Colonic mucosa (tissue), 4 donors: ENCODE measurements at places on chromosomes 5 and 9.

- no peaks in the 10 kb centered on the region for H3K27me3 ChIP-seq
- no peaks in the 10 kb centered on the region for H3K36me3 ChIP-seq
- DNase-seq, result no peak
- H3K27ac ChIP-seq, result no peak overlapping the region
- no peak overlapping the region for H3K4me3 ChIP-seq
Measured at GRCh38 chr9:134010310-134011173, 14.7 kb upstream of the BRD3OS start.

GRCh38 chr5:135810188-135810943 is 24.1 kb upstream of the SLC25A48 start:
- no peaks in the 10 kb centered on the region for H3K27me3 ChIP-seq
- no peak for DNase-seq
- no peak overlapping the region for H3K27ac ChIP-seq

- H3K4me3 ChIP-seq, result no peak overlapping the region
- H3K36me3 ChIP-seq, result no peaks in the 10 kb centered on the region
- no peak overlapping the region for H3K27ac ChIP-seq
- H3K4me1 ChIP-seq, result no peaks in the 10 kb centered on the region
Measured at GRCh38 chr9:106648799-106649198, 214.2 kb upstream of the ZNF462 start.

GRCh38 chr5:98999631-99000030 is 70.8 kb upstream of the CHD1 start:
- no peak overlapping the region for H3K27ac ChIP-seq
- DNase-seq, result no peak
- H3K4me3 ChIP-seq, result no peak overlapping the region
- no peaks in the 10 kb centered on the region for H3K4me1 ChIP-seq
- no peaks in the 10 kb centered on the region for H3K27me3 ChIP-seq

DNA sequence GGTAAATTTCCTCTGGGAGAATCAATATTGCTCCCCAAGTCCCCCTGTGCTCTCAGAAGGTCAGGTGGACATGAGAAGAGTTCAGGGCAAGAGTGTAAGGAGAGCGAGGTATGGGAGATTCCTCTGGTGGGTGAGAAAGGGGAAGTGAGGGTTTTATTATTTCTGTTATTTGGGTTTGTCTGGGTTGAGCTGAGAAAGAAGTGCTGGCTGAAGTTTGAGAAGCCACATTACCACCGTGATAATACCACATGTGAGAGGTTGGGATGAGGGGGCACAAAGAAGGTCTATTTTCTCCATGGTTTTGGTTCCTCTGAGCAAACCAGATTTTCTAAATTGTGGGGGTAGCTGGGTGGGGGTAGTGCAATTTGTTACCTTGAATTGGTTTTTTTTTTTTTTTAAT is 350.4 kb downstream of the OSTF1 start:
- DNase-seq, result no peak
- H3K36me3 ChIP-seq, result no peaks in the 10 kb centered on the region
- H3K27ac ChIP-seq, result no peak overlapping the region
- no peak overlapping the region for H3K4me3 ChIP-seq

DNA sequence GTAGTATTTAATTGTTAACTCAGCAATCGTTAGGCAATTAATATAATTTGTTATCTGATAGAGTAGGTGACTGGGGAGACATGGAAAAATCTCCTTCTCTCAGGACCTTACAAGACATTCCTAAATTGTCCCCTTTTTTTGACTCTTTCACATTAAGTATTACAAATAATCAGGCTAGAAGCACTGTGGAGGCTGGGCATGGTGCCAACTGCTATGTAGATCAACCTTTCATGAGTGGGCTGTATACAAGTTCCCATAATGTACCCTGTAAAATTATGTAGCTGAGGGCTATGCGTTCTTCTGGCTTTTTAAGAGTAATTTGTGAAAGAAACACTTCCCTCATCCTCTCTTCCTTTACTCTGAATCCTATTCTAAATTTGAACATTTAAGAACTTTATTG is 140.2 kb downstream of the NFIB start:
- no peak for DNase-seq
- H3K27ac ChIP-seq, result no peak overlapping the region
- H3K27me3 ChIP-seq, result no peaks in the 10 kb centered on the region
- no peak overlapping the region for H3K4me3 ChIP-seq
- H3K36me3 ChIP-seq, result no peaks in the 10 kb centered on the region

- no peak overlapping the region for H3K27ac ChIP-seq
- peak; percentile 78 for DNase-seq
- H3K4me3 ChIP-seq, result no peak overlapping the region
- no peaks in the 10 kb centered on the region for H3K27me3 ChIP-seq
- H3K36me3 ChIP-seq, result no peaks in the 10 kb centered on the region
Measured at GRCh38 chr9:137286975-137287383, 9.5 kb downstream of the TOR4A start.

GRCh38 chr9:7861086-7861485 is 61.5 kb upstream of the DMAC1 start:
- H3K36me3 ChIP-seq, result no peaks in the 10 kb centered on the region
- no peaks in the 10 kb centered on the region for H3K27me3 ChIP-seq
- H3K4me3 ChIP-seq, result no peak overlapping the region
- no peak overlapping the region for H3K27ac ChIP-seq

DNA sequence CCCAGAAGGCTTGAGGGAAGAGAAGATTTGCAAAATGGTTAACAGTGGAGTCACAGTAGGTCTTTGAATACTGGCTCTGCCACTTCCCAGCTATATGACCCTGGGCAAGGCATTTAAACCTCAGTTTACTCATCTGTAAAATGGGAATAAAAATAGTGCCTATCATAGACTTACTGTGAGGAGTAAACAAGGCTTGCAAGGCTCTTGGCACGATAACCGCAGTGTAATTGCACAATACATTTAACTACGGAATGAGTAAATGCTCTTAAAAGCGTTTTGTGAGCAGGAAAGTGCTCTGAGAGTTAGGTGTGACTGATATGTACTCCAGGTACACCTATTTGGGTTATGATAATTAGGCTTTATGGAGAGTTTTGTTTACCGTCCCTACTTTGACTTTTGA is 8.4 kb downstream of the SLC36A3 start:
- DNase-seq, result no peak
- H3K27me3 ChIP-seq, result no peaks in the 10 kb centered on the region
- no peak overlapping the region for H3K4me3 ChIP-seq
- H3K36me3 ChIP-seq, result no peaks in the 10 kb centered on the region

- DNase-seq, result no peak
- H3K27me3 ChIP-seq, result no peaks in the 10 kb centered on the region
- H3K4me3 ChIP-seq, result no peak overlapping the region
Measured at GRCh38 chr9:86040861-86041155, 58.5 kb downstream of the GOLM1 start.

DNA sequence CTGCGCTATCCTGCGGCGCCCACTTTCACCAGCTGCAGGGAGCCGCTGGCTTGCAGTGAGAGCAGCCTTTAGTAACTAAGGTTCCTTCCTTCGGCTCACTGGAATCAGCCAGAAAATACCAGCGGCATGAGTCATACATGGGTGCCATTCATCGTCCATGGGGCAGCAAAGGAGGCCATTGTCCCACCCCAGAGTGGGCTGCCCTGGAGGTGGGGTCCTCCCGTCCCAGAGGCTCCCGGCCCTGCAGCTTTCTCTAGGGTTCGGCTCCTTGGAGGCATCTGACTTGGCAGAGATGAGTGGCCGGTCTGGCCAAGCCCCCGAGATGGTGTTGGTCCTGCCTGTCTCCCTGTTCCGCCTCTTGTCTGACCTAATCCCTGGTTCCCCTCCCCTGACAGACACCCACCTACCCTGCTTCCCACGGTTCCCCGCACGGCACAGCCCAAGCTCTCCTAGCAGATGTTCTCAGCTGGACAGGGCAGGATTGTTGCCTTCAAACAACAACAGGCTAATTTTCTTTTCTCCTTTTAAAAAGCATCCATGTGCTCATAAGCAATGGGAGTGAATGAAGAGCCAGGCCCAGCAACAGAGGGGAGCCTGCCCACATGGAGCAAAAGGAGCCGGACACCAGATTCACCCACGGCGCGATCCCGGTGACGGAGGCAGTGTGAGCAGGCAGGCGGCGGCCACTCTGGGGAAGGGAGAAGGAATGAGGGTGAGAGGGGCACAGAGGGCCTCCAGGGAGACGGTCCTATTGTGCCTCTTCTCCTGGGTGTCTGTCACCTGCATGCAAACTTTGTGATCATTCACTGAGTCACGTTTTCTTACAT is 97.0 kb upstream of the COL5A1 start:
- no peaks in the 10 kb centered on the region for H3K27me3 ChIP-seq
- DNase-seq, result no peak
- no peak overlapping the region for H3K4me3 ChIP-seq
- no peaks in the 10 kb centered on the region for H3K36me3 ChIP-seq

DNA sequence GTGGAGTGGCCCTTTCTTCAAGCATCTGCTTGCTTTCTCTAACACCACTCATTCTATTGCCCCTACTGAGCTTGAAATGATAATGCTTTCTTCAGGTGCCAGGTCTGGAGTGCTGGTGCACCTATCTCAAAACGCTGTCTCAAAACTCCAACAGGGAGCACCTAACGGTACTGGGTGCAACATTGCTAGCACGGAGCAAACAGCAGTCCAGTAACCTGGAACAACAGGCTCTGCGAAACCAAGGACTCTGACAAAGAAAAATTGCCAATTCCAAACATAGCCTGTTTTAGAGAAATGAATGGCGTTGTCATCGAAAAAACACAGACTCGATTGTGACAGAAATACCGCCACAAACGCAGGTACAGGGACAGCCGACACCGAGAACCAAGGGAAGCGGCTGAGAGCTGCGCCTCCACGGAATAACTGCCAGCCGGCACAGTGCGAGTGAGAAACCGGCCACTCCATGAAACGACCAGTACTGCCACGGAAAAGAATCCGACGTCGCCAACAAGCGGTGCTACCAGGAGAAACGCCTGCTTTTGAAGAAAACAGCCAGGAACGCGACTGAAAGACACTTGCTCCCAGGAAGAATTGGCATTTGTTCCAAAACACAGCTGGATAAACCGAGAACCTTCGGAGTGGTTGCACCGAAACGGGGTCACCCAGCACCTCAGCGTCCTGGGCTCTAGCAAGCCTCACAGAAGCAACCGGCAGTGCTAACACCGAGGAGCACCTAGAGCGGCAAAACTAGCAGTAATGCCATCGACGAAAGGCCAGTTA is 3.1 kb downstream of the ANXA2R start:
- no peak for DNase-seq
- H3K4me3 ChIP-seq, result no peak overlapping the region
- peak overlapping the region; percentile 32 for H3K27ac ChIP-seq
- no peaks in the 10 kb centered on the region for H3K27me3 ChIP-seq
- no peaks in the 10 kb centered on the region for H3K4me1 ChIP-seq

DNA sequence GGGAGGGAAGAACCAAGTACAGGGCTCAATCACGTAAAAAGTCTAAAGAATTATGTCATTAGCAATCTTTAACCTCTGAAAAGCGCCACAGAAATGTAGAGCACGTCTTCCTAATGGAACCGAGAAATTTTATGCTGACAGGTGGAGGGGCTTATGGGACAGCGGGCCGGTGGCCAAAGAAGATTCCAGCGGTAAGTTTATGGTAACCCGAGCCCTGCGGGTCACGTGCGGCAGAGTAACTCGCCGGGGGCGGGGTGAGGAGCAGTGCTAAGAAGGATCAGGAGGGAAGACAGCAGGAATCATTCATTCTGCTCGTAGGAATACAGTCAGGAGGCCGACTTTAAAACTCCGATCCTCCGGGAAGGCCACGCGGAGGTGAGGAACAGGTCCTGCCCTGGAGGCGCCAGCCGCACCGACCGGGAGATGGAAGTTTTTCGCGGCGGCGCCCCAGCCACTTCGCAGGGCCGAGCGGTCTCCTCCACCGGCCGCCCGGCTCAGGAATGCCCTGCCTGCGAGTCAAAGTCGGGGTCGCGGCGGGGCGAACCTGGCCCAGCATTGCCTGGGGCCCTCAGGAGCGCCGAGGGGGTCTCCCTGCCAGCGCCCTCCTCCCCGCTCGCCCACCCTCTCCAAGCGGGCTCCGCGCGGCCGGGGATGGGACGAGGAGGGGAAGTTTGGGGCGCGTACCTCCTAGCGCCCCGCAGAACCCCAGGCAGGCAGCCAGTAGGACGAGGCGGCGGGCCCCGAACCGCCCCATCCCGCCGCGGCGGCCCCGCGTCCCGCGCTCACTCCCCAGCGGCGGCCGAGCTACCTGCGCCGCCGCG is 101.8 kb downstream of the ESM1 start:
- peak overlapping the region; percentile 33 for H3K4me3 ChIP-seq
- peaks cover 29% of the 10 kb centered on the region for H3K27me3 ChIP-seq
- H3K27ac ChIP-seq, result no peak overlapping the region
- no peaks in the 10 kb centered on the region for H3K4me1 ChIP-seq
- DNase-seq, result peak; percentile 34

- DNase-seq, result no peak
- H3K36me3 ChIP-seq, result no peaks in the 10 kb centered on the region
- H3K4me3 ChIP-seq, result no peak overlapping the region
- H3K27ac ChIP-seq, result no peak overlapping the region
Measured at GRCh38 chr5:159405611-159406031, 75.3 kb upstream of the IL12B start.

GRCh38 chr9:121599872-121600585 is 51.4 kb upstream of the DAB2IP start:
- no peak overlapping the region for H3K27ac ChIP-seq
- H3K4me3 ChIP-seq, result peak overlapping the region; percentile 56
- H3K4me1 ChIP-seq, result no peaks in the 10 kb centered on the region
- H3K36me3 ChIP-seq, result no peaks in the 10 kb centered on the region
- no peak for DNase-seq
- no peaks in the 10 kb centered on the region for H3K27me3 ChIP-seq

DNA sequence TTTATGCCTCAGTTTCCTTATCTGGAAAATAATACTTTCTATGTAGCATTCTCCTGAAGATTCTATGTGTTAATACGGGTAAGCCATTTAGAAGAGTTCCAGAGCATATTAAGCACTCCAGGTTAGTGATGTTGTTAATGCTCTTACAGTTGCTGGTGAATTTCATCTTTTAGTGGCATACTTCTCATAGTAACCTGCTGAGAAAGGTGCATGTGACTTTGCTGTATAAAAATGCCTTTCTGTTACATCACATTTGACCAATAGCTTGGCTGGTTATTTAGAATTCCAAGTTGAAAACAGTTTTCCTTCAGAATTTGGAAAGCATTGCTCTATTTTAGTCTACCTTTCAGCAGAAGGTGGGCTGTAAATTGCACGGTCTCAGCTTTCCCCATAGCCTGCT is 27.2 kb downstream of the GCNT1 start:
- no peak overlapping the region for H3K4me3 ChIP-seq
- no peak overlapping the region for H3K27ac ChIP-seq
- no peak for DNase-seq
- no peaks in the 10 kb centered on the region for H3K27me3 ChIP-seq
- no peaks in the 10 kb centered on the region for H3K4me1 ChIP-seq

GRCh38 chr9:24614070-24614469 is 68.4 kb upstream of the IZUMO3 start:
- H3K36me3 ChIP-seq, result no peaks in the 10 kb centered on the region
- no peak overlapping the region for H3K4me3 ChIP-seq
- no peak overlapping the region for H3K27ac ChIP-seq
- H3K27me3 ChIP-seq, result no peaks in the 10 kb centered on the region
